Large intestine (tissue), 12 donors: ENCODE measurements at places on chromosomes 5 and 9. TPM values are rescaled to one million over a fixed set of nuclear protein-coding genes. Genes with fewer than 3 reads are reported as not detected.

GRCh38 chr5:169251333-169252084 is 49.4 kb downstream of the SLIT3 start:
- no peaks in the 10 kb centered on the region for H3K4me1 ChIP-seq
- H3K4me3 ChIP-seq: no peak overlapping the region
- no peak for DNase-seq
- H3K36me3 ChIP-seq: no peaks in the 10 kb centered on the region

GRCh38 chr9:15404171-15404570 is 18.5 kb upstream of the SNAPC3 start:
- no peak overlapping the region for H3K27ac ChIP-seq
- H3K36me3 ChIP-seq: no peaks in the 10 kb centered on the region
- H3K27me3 ChIP-seq: no peaks in the 10 kb centered on the region

GRCh38 chr5:41686191-41686590 is 175.8 kb upstream of the PLCXD3 start:
- H3K4me3 ChIP-seq: no peak overlapping the region
- no peaks in the 10 kb centered on the region for H3K27me3 ChIP-seq
- H3K36me3 ChIP-seq: no peaks in the 10 kb centered on the region
- H3K27ac ChIP-seq: no peak overlapping the region

DNA sequence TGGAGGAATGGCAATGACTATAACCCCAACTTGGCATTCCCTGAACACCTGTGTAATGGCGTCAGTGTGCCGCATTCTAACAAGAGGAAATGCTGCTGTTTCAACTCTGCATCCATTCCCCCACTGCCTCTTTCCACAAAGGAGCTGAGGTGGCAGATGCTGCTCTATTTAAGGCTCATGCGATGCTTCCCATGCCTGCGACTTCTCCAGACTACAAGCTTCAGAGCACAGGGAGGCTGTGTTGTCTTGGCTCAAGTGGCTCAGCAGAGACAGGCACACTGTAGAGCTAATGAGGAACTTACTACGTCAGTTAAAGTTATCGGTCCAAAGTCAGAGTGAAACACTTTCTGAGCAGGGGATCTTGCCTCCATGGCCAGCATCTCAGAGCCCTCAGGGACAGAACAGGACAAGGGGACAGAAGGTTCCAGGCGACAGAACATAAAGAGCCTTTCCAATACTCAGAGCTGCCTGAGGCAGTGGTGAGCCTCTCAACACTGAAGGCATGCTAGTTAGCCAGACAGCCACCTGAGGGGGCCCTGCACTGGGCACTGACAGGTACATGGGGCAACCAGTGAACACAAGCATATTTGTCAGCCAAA is 21.8 kb downstream of the TNIP1 start:
- no peak overlapping the region for H3K4me3 ChIP-seq
- H3K27me3 ChIP-seq: no peaks in the 10 kb centered on the region
- H3K36me3 ChIP-seq: peaks cover 85% of the 10 kb centered on the region
- no peak for DNase-seq
- H3K4me1 ChIP-seq: peaks cover 11% of the 10 kb centered on the region
- no peak overlapping the region for H3K27ac ChIP-seq

Gene RNF180
- polyA plus RNA-seq: 5.6 TPM

DNA sequence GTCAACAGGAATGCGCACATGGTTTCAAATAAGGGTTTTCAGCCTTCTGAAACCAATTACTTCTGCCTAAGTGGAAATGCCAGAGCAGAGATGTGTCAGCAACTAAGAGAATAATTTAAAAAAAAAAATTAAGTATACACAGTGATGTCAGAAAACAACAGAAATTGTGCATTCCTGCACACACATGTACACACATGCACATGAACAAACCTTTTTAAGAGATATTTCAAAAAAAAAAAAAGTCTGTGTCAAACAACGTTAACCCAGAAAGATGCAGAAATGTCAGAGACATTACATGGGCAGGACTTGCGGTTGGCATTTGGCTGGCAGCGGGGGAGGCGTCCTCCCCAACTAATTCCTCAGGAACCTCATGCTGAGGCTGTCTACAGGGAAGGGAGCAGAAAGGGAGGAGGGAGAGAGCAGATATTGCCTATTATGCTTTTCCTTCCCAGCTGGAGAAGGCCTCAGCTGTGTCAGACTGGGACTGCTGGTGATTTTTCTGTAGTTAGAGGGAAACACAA is 536.9 kb upstream of the WWC1 start:
- H3K27ac ChIP-seq: no peak overlapping the region
- H3K27me3 ChIP-seq: no peaks in the 10 kb centered on the region
- H3K4me1 ChIP-seq: no peaks in the 10 kb centered on the region
- no peaks in the 10 kb centered on the region for H3K36me3 ChIP-seq
- H3K4me3 ChIP-seq: no peak overlapping the region
- no peak for DNase-seq

Gene CCIN
- 0.07 TPM for polyA plus RNA-seq

GRCh38 chr5:160788102-160788660 is 63.8 kb downstream of the ATP10B start:
- no peaks in the 10 kb centered on the region for H3K36me3 ChIP-seq
- H3K4me3 ChIP-seq: no peak overlapping the region
- no peaks in the 10 kb centered on the region for H3K27me3 ChIP-seq
- no peak overlapping the region for H3K27ac ChIP-seq

GRCh38 chr9:3887221-3887653 is 361.4 kb upstream of the RFX3 start:
- H3K4me3 ChIP-seq: no peak overlapping the region
- DNase-seq: no peak
- H3K36me3 ChIP-seq: no peaks in the 10 kb centered on the region
- H3K27me3 ChIP-seq: no peaks in the 10 kb centered on the region
- H3K27ac ChIP-seq: no peak overlapping the region

Gene SH3GL2
- polyA plus RNA-seq: 2.4 TPM

DNA sequence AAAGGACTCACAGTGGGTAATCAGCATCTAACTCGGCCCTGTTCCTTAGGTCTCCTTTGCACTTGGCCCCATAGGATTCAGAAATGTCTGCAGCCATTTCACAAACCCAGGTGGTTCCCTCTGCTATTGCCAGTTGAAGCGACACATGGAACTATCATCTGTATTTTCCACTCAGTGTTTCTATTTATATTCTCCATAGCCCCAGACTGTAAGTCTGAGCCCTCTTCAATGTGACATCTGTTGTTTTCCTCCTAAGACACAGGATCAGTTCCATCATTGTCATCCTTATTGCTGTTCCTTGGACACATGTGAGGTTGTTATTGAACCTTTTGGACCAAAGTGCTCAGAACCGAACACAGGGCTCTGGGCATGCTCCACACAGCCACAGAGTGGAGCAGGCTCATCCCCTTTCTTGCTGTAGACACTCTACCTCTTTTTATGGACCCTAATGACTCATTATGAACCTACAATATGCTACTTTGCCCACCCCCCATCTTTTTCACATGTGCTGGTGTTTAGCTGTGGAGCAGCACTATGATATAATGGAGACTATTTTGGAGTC is 36.4 kb downstream of the GARNL3 start:
- DNase-seq: no peak
- no peak overlapping the region for H3K4me3 ChIP-seq
- no peaks in the 10 kb centered on the region for H3K36me3 ChIP-seq
- H3K27me3 ChIP-seq: no peaks in the 10 kb centered on the region

- DNase-seq: no peak
- no peak overlapping the region for H3K27ac ChIP-seq
- H3K36me3 ChIP-seq: no peaks in the 10 kb centered on the region
- H3K4me1 ChIP-seq: no peaks in the 10 kb centered on the region
Observed at GRCh38 chr9:135611142-135611874, 28.0 kb downstream of the GLT6D1 start.

Gene SMIM33
- polyA plus RNA-seq: not detected

DNA sequence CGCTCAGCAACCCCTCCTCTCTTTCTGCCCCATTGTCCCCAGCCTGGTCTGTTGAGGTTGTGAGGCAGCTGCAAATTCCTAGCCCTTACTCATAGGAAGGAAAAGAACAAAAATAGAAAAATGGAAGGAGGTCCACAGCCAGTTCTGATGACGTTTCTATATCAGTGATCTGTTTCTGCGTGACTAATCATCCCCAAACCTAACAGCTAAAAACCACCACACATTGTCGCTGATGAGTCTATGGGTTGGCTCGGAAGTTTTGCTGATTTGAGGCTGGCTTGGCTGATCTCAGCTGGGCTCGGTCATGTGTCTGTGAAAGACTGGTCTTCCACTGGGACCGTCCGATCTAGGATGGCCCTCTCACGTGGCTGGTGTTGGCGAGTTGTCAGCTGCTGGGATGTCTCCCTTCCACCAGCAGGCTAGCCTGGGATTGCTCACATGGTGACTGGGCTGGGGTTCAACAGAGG is 200.6 kb upstream of the ZNF618 start:
- peaks cover 29% of the 10 kb centered on the region for H3K27me3 ChIP-seq
- H3K27ac ChIP-seq: no peak overlapping the region
- DNase-seq: no peak
